NCI-H2081 (cell line): ENCODE measurements at places on chromosomes 7 and 10.
A peak's percentile ranks its signal among the peaks of the same experiment; 100 is the strongest.

DNA sequence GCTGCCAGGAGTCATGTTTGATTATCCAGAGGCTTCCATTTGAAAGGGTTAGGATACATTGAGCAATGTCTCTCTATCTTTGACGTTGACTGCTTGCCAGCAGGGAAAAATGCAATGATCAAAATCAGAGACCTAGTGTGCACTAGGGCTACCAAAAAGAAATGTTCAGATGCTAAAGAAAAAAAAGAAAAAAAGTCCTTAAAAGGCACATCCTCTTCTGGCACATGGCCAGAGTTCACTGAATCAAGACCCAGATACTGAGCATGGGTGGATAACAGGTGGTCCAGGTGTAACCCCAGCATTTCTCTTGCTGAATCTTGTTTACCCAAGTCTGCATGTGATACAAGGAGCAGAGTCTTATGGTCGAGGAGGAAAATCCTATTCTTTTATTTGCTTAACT lies 899.3 kb downstream of the SORCS3 start:
- DNase-seq = no peak

GRCh38 chr10:44400541-44400940 lies 15.6 kb upstream of the CXCL12 start:
- no peak for DNase-seq

- no peak for DNase-seq
Measured at GRCh38 chr10:83612050-83612449, 527.3 kb upstream of the GHITM start.

DNA sequence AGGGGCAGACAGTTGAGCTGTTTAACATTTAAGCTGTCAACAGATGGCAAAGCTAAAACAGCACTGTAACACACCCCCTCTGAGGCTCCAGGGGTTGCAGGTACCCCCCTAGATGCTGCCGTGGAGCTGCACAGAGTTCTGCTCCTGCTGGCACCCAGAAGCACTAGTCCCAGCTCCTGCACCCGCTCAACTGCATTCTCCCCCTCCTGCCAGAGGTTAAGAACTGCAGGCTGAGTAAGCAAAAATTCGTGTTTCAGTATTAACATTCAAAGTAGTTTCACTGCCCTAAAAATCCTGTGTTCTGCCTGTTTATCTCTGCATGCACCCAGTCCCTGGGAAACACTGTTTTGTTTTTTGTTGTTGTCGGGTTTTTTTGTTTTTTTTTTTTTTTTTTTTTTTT lies 790.8 kb upstream of the KCND2 start:
- peak; percentile 13 for DNase-seq

DNA sequence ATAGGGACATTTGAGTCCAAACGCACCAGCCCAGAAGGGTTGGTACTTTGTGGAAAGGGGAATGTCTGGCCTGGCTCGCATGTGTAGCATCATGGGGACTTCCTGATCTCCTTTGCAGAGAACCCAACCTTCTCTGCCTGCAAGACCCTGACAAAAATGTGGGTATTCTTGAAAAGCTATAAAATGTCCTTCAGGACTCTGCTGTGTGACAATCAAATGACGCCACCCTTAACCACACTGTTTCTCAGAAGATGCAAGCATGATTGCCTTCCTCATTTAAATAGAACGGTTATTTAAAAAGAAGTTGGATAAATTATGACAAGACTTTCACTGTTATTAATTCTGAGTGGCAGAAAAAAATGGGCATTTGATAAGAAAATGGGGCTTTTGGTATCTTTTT lies 15.1 kb upstream of the GPR15LG start:
- no peak for DNase-seq

- no peak for DNase-seq
Measured at GRCh38 chr7:156703773-156704482, 63.4 kb downstream of the RNF32 start.

- DNase-seq = no peak
Measured at GRCh38 chr10:1942478-1942877, 205.2 kb upstream of the ADARB2 start.

DNA sequence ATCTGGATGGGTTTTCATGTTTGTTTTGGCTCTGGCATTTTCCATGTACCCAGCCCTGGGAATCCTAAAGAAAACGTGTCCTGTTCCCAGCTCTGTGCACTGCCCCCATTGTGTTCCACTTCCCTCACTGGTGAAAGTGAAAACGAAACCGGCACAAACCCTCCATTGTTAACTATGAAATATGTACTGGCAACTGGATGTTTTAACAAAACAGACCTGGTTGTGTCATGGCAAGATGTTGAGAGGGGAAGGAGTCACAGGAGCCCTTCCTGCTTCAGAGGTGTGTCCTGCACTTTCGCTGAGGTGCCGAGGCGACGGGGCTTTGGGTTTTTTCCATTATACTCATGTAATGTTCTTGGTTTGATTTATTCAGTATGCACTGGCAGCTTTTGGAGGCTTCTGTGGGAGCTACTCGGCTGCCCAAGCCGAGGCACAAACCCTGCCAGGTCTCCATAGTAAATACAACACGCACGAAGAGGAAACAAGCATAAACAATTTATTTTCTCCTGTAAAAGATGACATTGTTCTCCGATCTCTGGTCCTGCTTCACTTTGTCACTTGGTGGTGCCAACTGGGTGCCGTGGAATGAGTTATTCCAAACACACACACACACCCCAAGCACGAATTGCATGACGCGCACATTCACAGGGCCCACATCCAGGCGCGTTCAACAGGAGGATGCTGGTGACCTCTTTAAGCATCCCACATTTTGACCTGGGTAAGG lies 118.2 kb downstream of the CDK6 start:
- DNase-seq = peak; percentile 45

- no peak for DNase-seq
Measured at GRCh38 chr7:133699386-133699785, 427.8 kb upstream of the LRGUK start.

DNA sequence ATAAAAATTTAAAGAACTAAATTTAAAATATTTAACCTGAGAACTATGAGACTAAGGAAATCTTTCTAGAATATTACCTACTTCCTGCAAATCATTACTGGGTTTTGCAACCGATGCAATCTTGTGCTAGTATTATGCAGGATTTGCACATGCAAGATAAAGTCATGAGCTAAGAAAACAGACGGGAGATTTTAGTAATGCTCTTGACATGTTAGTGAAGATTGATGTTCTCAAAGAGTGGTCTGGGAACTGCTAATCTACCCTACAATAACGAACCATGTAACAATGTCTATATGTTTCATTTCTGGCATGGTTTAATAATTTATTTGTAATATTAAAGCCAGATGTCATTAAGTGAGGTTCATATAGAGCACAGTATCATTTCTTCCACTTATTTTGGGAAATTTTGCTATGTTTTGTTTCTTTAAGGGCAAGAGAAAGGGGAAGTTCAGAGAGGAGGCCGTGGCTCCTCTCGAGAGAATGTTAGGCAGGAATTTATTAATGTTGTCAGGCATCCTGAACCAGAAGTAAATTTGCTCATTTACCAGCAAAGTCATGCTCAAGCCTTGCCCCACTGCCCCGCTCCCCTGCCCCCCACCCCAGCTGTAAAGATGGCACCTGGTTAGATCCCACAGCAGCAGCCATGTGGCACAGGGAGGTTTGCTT lies 22.8 kb downstream of the LRRC17 start:
- DNase-seq = no peak

GRCh38 chr10:78712147-78712546 lies 356.6 kb upstream of the ZMIZ1 start:
- DNase-seq = no peak

- no peak for DNase-seq
Measured at GRCh38 chr7:16656141-16656540, 10.2 kb downstream of the BZW2 start.

DNA sequence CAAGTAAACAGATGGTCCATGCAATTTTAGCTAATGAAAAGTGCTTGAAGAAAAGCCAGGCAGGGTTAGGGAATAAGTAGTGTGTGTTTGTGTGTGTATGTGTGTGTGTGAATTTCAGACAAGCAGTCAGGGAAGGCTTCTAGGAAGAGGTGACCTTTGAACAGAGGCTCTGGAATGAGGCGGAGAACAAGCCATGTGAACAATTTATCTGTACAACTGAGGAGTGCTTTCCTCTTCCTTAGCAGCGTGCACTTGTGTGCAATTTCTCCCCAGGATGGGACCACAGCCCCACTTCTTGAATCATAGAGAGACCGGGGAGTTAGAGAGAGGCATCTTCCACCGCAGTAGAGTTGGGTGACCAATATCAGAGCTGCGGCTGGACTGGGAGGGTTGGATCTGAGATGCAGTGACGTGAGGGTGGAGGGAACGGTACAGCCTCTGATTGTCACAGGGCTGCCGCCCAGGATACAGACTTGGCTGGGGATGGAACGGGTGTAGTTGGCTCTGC lies 69.2 kb upstream of the FAM171A1 start:
- no peak for DNase-seq

GRCh38 chr7:31782411-31782991 lies 95.5 kb downstream of the PPP1R17 start:
- DNase-seq = peak; percentile 65

- DNase-seq = no peak
Measured at GRCh38 chr10:92410501-92410900, 119.5 kb downstream of the MARCHF5 start.

- no peak for DNase-seq
Measured at GRCh38 chr7:131003634-131004033, 269.6 kb upstream of the KLF14 start.

DNA sequence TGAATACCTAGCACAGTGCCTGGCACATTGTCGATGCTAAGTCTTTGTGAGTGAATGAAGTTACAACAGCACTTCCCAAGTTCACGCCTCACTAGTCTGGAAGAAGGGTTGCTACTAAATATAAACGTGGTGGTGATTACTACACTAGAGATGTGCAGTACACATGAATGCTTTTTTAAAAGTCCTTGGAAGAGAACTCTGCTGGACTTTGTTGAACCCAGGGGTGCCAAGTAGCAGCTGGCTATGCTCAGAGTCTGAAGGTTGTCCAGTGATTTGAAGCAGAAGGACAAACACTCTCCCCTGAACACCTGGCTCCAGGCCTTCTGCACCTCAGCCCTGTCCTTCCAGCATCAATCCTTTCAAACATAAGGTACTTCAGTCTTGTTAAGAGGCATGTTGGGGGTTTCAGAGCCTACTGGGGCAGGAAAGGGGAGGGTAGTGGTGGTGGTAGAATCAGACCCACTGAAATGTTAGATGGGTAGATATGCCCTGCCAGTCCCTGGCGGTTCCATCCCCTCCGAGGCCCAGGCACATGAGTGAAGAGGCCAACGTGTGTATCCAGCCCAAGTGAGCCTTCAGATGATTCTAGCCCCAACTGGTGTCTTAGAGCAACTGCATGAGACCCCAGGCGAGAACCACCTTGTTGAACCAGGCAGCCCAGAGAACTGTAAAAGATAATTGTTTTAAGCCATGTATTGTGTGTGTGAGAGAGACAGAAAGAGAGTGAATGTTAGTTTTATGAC lies 94.4 kb downstream of the TAX1BP1 start:
- DNase-seq = no peak

DNA sequence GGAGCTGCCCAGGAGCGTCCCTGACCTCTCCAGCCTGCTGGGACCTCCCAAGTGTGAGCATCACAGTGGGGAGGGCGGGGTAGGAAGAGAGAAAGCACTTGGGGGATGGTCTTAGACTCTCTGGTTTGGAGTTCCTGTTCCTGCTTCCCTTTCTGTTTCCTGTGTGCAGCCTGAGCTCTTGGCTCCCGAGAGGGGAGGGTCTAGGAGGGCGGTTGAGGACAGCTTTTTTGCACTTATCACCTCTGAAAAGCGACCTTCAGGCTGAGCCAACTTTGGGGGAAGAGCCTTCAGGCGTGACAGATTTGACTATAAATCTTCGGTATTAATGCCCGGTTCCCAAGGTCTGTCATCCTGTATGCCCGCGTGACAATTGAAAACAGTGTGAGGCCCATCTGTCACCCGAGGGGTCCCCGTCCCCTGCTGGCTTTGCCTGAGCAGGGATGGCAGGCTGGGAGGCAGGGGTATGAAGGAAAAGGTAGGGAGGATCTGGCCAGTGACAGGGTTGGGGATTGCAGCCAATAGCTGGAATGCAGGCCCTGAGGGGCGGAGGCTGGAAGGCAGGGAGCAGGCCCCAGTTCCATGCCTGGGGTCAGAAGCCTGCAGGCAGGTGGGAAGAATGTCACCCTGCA lies 78.6 kb downstream of the CDH23 start:
- DNase-seq = peak; percentile 21

- no peak for DNase-seq
Measured at GRCh38 chr10:48507494-48507893, 97.4 kb downstream of the ARHGAP22 start.

- DNase-seq = no peak
Measured at GRCh38 chr7:40647719-40648118, 512.9 kb downstream of the SUGCT start.

- no peak for DNase-seq
Measured at GRCh38 chr10:126502441-126502840, 114.2 kb upstream of the ADAM12 start.

GRCh38 chr7:121730869-121731268 lies 142.1 kb upstream of the PTPRZ1 start:
- DNase-seq = peak; percentile 93

DNA sequence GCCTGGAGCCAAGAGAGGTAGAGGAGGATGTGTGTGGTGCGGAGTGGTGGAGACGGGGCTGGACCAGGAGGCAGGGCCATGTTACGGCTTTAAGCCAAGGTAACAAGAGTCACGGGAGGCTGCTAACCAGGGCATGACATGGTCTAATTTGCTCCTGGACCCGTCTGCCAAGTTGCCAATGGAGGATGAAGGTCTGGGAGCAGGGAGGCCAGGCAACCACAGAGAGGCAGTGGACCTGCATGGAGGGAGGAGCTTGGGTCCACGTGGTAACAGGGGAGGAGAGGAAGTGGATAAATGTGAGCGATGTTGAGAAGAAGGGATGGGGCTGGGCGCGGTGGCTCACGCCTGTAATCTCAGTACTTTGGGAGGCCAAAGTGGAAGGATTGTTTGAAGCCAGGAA lies 31.0 kb downstream of the SRRM3 start:
- DNase-seq = no peak

- DNase-seq = no peak
Measured at GRCh38 chr10:90856964-90857634, 740 bp downstream of the HTR7 start.

GRCh38 chr10:109430799-109431198 lies 492.5 kb downstream of the XPNPEP1 start:
- DNase-seq = no peak

DNA sequence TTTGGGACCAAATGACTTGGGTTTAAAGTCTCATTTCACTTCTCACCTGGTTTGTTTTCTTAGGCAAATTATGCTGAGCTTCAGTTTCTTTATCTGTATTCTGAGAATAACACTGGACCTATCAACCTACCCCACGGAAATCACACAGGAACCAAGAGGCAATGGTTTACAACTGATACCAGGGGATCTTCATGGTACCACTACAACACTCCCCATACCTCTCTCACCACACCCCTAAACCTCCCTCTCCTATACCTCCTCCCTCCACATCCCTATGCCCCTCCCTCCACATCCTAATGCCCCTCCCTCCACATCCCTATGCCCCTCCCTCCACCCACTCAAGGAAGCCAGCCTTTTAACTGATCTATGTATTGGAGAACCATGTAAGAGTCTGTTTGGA lies 9.9 kb downstream of the FAM204A start:
- no peak for DNase-seq
